ENCODE measurements at places on chromosomes 5 and 9. TPM values are rescaled to one million over a fixed set of nuclear protein-coding genes. Genes with fewer than 3 reads are reported as not detected.

The PCDHAC1 gene
- total RNA-seq: 28.3 TPM

The C1QTNF2 gene
- total RNA-seq: 1.7 TPM

The GLDC gene
- total RNA-seq: 14.8 TPM

The LRRC70 gene
- total RNA-seq: 3.2 TPM

The UBAP1 gene
- 18.4 TPM for total RNA-seq

The ATP10B gene
- 3.9 TPM for total RNA-seq

The LRRC19 gene
- total RNA-seq: under 0.01 TPM

The PCDHGA5 gene
- total RNA-seq: 11.3 TPM

The IDNK gene
- 3.7 TPM for total RNA-seq

The PKD2L2 gene
- under 0.01 TPM for total RNA-seq

The SPAAR gene
- 0.25 TPM for total RNA-seq

The F2RL2 gene
- total RNA-seq: 0.49 TPM

The ANKRD31 gene
- total RNA-seq: 0.49 TPM

The CCL19 gene
- total RNA-seq: not detected
